Activated naive CD4-positive, alpha-beta T cell (primary cell): ENCODE measurements at places on chromosomes 6 and 20.

DNA sequence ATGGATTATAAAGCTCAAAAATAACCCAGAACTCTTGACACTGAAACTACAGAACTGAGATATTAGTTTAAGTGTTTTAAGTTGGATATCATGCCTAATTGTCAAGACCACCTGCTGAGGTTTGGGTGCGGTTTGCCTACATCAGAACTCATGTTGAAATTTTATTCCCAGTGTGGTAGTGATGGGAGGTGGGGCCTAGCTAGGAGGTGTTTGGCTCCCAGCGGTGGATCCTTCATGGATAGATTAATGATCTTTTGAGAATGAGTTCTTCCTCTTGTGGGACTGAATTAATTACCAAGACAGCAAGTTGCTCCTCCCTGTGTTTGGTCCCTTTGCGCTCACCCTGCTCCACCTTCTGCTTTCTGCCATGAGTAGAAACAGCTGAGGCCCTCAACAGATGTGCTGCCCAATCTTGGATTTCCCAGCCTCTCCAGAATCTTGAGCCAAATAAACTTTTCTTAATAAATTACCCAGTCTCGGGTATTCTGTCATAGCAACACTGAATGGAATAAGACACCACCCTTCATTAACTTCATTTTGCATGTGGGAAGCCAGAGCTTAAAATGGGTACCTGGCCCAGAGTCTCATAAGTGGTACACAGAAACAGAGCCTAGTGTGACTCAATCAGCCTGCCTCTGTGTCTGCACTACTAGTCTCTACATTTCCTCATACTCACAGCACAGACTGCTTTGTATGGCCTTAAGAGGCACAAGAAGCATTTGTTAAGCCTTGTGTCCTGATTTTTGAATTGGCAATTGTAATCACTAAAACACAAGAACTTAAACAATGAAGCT is 158.4 kb downstream of the IBTK start:
- no peak for DNase-seq

GRCh38 chr20:13681248-13682125 is 42.8 kb upstream of the TASP1 start:
- DNase-seq, result no peak

DNA sequence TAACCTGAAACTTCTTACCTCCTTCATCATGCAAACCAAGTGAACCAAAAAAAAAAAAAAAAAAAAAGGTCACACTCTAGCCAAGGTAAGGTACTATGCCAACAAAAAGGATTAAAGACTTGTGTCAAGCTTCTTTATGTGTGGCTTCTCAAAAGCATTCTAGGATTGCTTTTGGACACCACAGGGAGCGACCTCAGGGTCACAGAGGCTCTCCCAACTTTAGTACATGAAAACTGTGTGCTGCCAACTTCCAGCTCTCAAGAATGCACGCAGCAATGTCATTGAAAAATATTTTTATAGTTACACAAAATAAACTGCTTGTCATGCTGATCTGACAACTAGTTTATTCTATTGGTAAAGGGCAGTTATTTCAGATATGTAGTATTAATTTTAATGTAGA is 243.8 kb downstream of the PLCB1 start:
- no peak for DNase-seq

DNA sequence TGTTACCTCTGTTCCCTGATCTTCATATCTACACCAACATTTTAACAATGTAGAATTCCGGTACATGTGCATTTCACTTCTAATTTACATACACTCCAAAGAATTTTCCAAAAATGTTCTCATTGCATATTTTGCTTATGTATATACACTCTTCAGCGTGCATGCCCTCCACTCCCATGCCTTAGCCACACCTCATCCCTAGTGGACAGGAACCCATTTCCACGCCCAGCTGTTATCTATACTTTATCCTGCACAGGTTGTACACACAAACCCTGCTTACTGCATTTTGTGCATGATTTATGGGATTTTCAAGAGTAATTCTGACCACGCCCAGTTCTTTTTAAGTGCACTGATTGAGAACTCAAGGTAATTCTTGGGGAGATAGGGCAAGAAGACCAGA is 102.4 kb downstream of the TFAP2C start:
- no peak for DNase-seq

GRCh38 chr6:37634238-37634826 is 63.4 kb downstream of the MDGA1 start:
- no peak for DNase-seq
